Activated CD8-positive, alpha-beta memory T cell treated with anti-CD3 and anti-CD28 coated beads for 1 hour (primary cell): ENCODE measurements at places on chromosomes 13 and 19.

GRCh38 chr13:110652231-110652730 lies 36.9 kb downstream of the NAXD start:
- DNase-seq: no peak

DNA sequence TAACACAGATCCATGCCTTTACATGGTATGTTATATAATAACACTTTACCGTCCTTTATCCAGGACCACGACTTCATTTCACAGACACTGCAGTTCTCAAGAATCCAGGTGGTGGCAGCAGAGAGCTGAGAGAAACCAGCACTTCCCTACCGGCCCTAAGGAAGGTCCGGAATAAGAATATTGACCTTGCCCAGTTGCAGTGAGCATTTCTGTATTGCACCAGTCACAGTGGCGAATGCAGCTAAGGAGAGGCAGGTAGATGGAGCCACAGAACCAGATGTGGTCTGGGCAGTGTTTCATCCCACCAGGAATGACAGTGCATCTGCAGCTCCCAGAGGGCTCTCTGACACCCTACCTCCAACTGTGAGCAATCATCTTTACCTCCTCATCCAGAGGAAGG lies 44.6 kb downstream of the ZNF787 start:
- DNase-seq: peak; percentile 14

DNA sequence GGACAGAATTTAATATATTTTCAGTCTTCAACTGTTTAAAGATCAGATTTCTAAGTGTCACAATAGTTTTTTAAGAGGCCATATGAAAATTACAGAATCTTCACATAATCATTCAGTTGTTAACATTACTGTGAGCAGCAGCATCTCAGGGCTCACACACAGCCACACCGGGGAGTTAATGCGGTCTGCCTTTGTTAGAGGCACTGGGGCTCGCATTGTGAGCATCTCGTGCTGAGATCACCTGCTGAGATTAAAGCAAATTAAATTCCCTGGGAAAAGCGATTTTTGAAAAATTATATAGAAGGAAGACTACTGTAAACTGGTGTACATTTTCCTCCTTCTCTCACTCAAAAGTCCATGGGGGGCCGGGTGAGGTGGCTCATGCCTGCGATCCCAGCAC lies 16.6 kb downstream of the GPR12 start:
- DNase-seq: no peak

- DNase-seq: no peak
These were observed 78.4 kb downstream of the TEX29 start for GRCh38 chr13:111398715-111399299.

DNA sequence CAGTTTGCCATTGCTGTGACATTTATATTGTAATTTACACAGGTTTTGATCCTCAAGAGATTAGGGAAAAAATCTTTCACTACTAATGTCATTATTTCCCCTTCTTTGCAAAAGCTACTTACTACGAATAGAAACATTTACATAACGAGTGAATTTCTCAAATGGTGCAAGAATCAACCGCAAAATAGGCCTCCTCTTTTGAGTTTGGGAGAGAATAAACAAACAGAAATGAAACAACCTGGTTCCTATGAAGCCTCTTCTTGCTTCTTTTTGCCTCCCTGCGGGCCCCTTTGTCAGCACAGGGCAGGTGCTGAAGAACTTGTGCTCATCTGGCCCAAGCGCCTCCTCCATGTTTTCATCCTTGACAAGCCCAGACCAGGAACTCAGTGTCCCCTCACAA lies 10.1 kb upstream of the GJA3 start:
- DNase-seq: no peak

GRCh38 chr19:35254341-35255297 lies 5.8 kb downstream of the LSR start:
- no peak for DNase-seq

- no peak for DNase-seq
These were observed 1.7 kb upstream of the ZNF446 start for GRCh38 chr19:58474291-58474996.

DNA sequence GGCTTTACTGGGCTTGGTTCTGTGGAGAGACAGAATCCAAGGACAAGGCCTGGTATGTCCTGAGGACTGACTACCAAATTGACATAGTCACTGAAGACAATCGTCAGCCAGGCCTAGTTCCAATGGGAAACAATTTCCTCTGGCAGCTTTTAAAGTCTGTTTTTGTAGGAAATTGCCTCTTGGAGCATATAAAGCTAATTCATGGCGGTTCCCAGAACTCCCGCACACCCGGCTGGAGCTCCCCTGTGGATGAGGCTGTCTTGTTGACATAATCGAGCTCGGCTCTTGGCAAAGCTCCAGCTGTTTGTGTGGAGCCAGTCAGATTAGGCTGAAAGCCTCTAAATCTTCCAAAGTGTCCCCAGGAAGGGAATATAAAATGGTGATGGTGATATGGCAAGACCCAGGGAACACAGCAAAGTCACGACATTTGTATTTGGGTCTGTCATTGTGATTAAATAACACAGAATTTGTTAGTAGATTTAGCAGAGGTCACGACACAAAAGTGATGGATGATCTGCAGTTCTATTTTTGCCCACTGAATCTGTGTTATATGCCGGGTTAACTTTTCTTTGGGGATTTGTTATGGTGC lies 395.0 kb downstream of the PCDH9 start:
- DNase-seq: no peak

DNA sequence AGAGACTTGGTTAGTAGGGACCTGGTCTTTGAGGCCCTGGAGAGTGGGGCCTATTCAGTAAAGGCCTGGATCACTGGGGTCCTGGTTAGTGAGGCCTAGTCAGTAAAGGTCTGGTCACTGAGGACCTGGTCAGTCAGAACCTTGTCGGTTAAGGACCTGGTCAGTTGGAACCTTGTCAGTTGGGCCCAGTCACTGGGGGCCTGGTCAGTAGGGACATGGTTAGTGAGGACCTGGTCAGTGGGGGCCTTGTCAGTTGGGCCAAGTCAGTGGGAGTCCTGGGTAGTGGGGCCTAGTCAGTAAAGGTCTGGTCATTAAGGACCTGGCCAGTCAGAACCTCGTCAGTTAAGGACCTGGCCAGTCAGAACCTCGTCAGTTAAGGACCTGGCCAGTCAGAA lies 43.2 kb upstream of the TPM4 start:
- no peak for DNase-seq

GRCh38 chr13:43359536-43359935 lies 336.1 kb downstream of the DNAJC15 start:
- DNase-seq: no peak

- DNase-seq: no peak
These were observed 1.9 kb downstream of the GPR18 start for GRCh38 chr13:99256283-99256682.

- DNase-seq: no peak
These were observed 11.3 kb upstream of the RFC3 start for GRCh38 chr13:33806470-33807248.

- no peak for DNase-seq
These were observed 262.1 kb downstream of the DCT start for GRCh38 chr13:94217370-94217769.

DNA sequence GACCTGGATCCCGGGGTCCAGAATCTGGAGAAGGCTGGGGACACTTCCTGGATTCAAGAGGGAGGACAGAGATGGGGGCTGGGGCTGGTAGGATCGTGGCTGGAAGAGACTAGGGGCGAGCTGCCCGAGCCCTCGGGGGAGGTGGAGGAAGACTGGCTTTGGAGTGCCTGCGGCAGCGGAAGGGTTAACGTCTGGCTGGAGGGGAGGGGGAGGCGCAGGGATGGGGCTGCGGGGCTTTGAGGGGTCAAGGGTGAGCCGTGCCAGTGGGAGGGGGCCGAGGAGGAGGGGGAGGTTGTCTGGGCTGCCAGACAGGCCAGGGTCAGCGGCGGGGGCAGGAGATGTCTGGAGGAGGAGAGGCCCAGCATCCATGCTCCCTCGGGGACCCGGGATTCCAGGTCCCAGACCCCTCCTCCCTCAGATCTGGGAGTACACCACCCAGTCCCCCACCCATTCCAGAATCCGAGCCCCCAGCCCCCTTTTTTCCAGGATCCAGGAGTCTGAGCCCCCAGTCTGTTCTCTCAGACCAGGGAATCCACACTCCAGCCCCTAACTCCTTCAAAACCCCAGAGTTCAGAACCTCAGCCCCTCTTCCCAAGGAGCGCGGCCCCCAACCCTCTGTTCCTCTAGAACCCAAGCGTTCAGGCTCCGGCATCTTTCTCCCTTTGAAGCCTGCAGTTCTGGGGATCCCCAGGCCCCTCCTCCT lies 3.2 kb upstream of the SPACA6 start:
- no peak for DNase-seq

DNA sequence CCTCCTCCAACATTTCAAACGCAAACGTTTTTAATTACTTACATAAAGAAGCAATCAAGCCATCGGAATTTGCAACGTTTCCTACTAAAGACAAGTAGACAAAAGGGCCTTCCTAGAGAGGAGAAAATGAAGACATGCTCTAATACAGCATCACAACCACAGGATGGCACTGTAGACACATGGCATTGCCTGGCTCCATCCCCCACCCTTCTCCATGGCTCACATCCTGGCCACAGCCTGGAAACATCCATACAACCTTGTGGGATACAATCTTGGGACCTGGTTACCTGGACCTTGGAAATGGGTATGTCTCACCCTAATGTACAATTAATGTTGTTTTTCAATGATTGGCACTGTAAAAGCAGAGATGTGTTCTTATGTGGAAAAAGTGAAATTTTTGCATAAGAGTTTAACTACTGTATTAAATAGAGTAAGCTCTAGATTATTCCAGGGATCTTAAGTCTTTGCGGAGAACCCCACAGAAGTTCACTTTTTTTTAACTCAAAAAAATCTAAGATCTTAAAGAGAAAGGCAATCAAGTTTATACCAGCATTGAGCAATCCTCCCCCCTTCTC lies 21.5 kb downstream of the EBPL start:
- no peak for DNase-seq

DNA sequence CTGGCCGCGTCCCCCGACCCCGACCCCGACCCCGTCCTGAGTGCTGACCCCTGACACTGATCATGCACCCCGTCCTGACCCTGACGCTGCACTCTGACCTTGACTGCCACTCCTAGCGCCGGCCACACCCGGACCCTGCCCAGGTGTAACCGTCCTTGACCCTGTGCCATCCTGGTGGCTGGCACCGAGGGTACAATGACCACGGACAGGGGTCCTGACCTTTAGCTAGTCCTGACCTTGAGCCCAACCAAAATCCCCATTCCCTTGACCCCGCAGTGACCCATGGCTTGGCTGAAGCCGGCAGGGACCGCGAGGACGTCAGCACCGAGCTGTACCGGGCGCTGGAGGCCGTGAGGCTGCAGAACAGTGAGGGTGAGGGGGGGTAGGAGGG lies 25.9 kb downstream of the CLEC4M start:
- DNase-seq: no peak

- no peak for DNase-seq
These were observed 324.9 kb upstream of the SPRY2 start for GRCh38 chr13:80665792-80666333.

DNA sequence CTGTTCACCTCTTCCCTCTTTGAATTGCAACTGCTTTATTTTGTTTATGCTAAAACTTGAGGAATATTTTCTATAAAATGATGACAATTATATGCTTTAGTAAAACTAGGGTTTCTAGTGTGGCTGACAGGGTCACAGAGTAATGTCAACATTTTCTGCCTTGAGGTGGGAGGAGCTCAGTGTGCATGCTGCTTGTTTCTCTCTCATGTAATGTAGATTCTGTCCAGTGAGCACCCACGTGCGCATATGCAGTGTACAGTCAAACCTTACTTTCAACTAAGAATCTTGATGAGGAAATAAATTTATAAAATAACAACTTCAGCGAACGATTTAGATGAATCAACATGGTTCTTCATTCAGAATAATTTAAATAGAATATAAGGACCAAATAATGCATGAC lies 603.9 kb downstream of the PCDH17 start:
- no peak for DNase-seq

- DNase-seq: no peak
These were observed 296.1 kb downstream of the PCDH9 start for GRCh38 chr13:66933994-66934393.

DNA sequence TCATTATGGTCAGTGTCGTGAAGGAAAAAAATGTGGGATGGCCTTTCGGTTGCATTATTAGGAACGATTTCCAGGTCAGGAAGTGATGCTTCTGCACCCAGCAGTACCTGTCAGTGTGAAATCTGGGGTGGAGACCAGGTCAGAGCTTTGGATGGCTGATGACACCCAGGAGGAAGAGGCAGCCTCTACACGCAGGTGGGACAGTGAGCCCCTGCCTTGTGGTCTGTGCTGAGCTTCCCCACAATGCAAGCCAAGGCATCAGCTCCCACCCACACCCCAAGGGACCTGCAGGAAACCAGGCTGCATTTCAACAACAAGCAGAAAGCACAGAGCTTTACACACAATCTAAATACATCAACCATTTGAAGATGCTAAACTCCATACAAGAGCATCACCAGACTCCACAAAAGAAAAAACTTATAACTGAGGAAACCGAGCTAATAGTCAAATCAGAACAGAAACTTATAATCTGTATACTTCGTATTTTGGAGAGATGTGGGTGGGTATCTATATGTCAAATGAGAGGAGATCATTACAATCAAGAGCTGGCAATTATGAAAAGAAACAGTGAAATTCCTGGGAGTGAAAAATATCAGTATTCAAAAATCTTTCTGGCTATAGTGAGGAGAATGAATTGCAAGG lies 130.1 kb downstream of the ZDHHC20 start:
- no peak for DNase-seq

GRCh38 chr19:10137751-10138682 lies 18.3 kb upstream of the EIF3G start:
- no peak for DNase-seq

GRCh38 chr19:39531834-39532232 lies 819 bp downstream of the EID2B start:
- no peak for DNase-seq

GRCh38 chr19:52660981-52661380 lies 22.8 kb upstream of the ZNF83 start:
- DNase-seq: no peak

DNA sequence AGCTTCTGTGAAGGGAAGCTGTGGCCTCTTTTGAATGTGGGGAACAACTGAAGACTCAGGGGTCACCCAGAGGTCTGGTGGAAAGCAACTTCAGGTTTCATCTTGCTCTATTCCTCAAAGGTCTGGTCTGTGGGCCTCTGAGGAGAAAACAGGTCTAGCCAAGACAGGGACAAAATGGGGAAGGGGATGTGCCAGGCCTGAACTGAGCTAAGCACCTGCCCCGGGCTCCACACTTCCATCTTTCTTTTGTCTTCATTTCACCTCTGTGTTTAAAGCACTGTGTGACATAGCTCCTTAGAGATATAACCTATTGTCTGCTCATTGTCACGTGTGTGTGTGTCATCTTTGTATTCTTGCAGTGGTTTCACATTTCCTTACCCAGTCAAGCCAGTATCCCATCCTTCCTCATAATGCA lies 19.9 kb upstream of the GDF15 start:
- no peak for DNase-seq

GRCh38 chr13:74168263-74168675 lies 34.1 kb upstream of the KLF12 start:
- DNase-seq: no peak

GRCh38 chr19:41784312-41784711 lies 12.1 kb upstream of the CEACAM3 start:
- no peak for DNase-seq
